ENCODE measurements at places on chromosomes 3 and 15. TPM values are rescaled to one million over a fixed set of nuclear protein-coding genes. Genes with fewer than 3 reads are reported as not detected.

The EXD1 gene
- total RNA-seq = not detected

GRCh38 chr3:24385012-24385615 is 109.5 kb downstream of the THRB start:
- DNase-seq = no peak

DNA sequence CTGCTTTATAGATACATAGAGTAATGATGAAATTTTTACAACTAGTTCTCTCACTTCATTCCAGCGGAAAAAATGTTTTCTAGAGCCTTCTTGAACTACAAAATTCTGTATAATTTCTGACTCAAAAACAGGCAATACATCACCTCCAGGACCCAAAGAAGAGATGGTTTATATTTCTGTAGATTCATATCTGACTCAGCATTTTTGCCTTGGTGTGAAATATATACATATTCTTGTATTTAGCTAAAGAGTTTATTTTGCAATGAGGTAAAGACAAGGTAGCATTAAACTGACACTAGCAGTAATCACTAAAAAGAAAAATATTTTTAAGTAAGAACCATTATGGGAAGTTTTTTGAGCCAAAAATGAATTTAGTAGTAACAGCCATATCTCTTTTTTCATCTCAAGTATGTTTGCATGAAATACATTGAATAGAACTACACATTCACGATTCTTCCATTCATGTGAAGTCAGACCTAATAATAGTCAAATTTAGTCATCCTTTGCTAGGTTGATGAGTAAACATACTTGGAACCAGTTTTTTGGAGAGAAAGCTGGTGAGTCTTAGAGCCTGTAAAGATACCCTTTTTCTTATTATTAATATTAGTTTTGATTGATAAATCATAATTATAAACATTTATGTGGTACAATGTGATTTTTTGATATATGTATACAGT is 31.6 kb downstream of the COL8A1 start:
- DNase-seq = no peak

- no peak for DNase-seq
Measured at GRCh38 chr3:167559924-167560323, 86.1 kb upstream of the SERPINI2 start.

DNA sequence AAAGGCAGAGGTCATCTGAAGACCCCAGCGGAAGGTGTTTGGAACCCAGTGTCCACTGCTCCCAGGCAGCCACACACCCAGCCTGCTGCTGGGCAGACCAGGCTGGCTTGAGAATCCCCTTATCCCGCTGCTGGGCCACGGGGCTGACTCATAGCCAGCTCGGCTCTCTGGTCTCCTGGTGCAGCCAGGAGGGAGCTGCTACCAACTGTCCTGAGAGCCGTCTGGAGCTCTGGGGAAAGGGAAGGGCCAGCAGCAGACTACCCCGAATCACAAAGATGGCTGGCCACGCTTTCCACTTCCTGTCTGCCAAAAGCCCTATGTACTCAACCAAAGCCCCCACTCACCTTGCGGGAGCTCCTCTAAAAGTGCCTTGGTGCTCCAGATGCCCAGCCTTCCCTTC is 38.3 kb downstream of the WHAMM start:
- DNase-seq = no peak

- no peak for DNase-seq
Measured at GRCh38 chr15:85100186-85100937, 118.7 kb downstream of the PDE8A start.

GRCh38 chr15:78938658-78939488 is 6.0 kb downstream of the CTSH start:
- DNase-seq = no peak

The PODXL2 gene
- 28.9 TPM for total RNA-seq

GRCh38 chr15:71353171-71353570 is 237.9 kb downstream of the THSD4 start:
- no peak for DNase-seq

DNA sequence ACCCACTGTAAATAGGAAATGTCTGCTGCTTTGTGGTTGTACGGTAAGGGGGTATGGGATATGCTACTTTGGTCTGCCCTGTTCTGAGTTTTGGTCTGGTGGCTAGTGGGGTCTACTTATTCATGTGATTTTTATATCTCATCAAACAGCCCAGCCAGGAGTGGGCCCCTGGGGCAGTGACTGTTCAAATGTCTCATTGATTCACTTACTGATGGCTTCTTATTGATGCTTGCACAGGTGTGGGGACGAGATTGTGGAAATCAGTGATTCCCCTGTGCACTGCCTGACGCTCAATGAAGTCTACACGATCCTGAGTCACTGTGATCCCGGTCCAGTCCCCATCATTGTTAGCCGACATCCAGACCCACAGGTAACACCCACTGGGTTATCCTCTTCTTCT is 38.5 kb downstream of the STARD5 start:
- no peak for DNase-seq

All from epithelial cell of proximal tubule (primary cell).